ENCODE measurements at places on chromosomes 11 and 22.

GRCh38 chr22:39989633-39990032 lies 5.1 kb upstream of the FAM83F start:
- DNase-seq, result no peak

DNA sequence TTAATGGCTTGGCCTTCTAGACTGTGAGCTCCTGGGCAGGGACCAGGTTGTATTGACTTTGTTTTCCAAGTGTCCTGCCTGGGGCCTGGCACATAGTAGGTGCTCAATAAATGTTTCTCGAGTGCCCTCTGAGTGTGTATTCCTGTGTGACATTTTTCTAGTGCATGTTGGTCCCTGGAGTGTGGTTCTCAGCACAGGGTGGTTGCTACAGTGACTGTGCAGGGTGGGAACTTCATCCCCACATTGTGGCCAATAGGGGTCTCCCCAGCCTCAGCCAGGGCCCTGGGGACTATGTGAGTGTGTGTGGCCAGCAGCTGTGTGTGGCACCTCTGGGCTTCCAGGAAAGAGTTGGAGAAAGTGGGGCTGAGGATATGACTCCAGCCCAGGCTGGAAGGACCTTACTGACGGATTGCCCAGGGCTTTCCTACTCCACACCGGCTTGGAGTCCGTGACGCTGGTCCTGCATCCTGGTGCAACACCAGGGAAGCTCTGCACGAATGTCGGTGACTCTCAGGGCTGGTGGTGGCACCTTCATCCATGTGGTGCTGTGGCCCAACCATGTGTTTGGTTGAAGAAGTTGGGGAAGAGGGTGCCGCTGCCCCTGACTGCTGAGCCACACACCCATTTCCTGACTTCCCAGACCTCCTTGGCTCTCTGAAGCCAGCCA lies 9.0 kb upstream of the MARK2 start:
- DNase-seq, result no peak

DNA sequence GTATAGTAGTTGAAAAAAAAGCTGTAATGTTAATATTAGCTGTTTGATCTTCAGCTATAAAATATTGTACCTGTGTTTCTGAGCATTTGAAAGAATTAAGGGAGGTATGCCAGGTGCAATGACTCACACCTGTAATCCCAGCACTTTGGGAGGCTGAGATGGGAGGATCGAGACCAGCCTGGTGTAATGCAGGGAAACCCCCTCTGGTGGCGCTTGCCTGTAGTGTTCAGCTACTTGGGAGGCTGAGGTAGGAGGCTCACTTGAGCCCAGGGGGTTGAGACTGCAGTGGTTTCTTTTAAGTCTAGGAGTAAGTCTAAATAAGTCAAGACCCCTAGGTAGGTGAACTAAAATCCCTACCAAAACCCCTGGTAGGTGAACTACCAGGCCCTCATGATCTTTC lies 37.1 kb downstream of the TAF1D start:
- DNase-seq, result no peak

GRCh38 chr22:39253435-39254070 lies 8.8 kb upstream of the PDGFB start:
- no peak for DNase-seq

GRCh38 chr11:113505541-113506375 lies 30.6 kb upstream of the DRD2 start:
- no peak for DNase-seq

Data from NCI-H524 treated with DMSO at 0.1 percent for 48 hours (cell line).